ENCODE measurements at places on chromosomes 2 and 18. TPM values are rescaled to one million over a fixed set of nuclear protein-coding genes. Genes with fewer than 3 reads are reported as not detected.

GRCh38 chr2:95315801-95316411 lies 18.8 kb downstream of the KCNIP3 start:
- no peak for DNase-seq

GRCh38 chr18:46182633-46183358 lies 78.6 kb downstream of the HAUS1 start:
- DNase-seq: no peak

DNA sequence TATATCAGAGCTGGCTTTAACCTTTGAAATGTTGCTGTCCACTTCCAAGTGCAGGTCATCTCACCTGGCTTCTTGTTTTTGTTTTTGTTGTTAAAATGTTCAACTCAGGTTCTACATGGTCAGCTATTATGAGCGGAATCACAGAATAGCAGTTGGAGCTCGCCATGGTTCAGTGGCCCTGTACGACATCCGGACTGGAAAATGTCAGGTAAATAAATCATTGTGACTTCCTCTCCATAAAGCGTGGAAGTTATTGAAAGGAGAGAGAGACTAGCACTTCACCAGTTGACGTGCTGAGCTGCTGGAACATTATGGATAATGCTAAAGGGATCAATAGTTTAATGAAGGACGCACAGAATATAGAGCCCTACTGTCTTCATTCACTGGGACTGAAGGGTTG lies 184.6 kb upstream of the BOD1L2 start:
- DNase-seq: no peak

DNA sequence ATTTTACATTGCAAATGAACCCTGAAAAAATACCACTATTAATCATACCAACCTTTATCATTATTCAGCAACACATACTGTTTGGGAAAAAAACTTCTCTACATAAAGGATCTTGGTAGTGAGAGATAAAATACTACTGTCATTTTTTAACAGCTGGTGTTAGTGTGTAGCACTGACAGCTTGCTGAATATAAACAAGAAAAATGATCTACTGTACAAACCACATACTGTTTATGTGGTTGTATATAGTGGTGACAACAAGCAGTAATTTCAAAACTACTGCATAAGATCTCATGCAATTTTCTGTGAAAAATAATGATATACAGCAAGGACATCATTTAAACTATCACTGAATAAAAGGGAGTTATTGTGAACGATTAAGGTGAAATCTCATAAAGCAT lies 601.2 kb downstream of the LRP1B start:
- DNase-seq: no peak

DNA sequence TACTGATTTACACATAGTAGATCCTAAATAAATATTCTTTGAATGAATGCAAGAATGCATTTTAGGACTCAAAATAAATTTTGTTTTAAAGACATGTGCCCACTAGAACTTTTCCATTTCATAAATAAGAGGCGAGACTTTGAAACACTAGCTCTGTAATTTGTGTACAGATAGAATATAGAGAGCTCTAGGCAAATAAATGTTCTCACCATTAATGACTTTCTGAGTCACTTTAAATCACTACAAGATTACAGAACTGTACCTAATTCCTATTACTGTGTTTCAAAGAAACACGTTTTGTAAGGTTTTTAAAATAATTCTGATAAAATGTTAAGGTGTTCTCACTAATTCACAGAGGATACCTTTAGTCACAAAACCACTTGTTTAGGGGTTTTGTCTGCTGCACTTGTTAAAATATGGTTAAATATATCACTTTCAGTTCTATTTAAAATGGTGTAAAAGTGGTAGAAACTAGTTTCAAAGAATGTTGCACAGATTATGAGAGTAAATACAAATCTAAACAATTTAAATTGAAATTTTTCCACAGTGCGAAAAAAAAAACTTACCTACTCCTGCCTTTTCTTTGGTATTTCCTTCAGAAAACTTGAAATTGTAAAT lies 158.7 kb upstream of the ZC3H15 start:
- no peak for DNase-seq

- DNase-seq: no peak
These were observed 49.7 kb downstream of the RIF1 start for GRCh38 chr2:151459358-151459757.

The NT5DC4 gene
- not detected for total RNA-seq

- DNase-seq: no peak
These were observed 5.0 kb downstream of the RAB6C start for GRCh38 chr2:129984426-129984825.

The GALR1 gene
- not detected for total RNA-seq

GRCh38 chr2:120308038-120308910 lies 37.7 kb upstream of the INHBB start:
- DNase-seq: no peak

DNA sequence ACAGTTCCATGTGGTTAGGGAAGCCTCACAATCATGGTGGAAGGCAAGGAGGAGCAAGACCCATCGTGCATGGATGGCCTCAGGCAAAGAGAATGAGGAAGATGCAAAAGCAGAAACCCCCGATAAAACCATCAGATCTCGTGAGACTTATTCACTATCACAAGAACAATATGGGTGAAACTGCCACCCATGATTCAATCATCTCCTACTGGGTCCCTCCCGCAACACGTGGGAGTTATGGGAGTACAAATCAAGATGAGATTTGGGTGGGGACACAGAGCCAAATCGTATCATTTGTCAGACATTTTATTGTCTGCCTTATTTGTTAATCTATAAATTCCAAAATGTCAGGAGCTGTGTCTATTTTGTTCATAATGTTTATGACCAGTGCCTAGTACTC lies 17.6 kb downstream of the NBAS start:
- DNase-seq: no peak

DNA sequence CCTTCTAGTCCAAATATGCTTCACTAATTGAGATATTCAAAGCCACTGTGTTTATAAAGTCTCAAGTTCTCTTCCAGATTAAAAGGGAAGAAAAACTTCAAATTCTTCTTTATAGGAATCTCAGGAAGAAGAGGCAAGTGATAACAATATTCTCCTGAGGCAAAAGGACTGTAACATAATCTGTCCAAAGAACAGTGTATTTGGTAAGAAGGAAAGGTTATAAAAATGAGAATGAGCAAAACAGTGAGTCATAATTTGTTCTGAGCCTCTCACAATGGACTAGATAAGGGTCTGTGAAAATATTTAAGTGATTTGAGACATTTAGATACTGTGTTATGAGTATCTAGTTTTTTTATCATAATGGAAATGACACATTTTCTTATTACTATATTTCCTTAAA lies 44.3 kb downstream of the SNRPD1 start:
- DNase-seq: no peak

The LYPD1 gene
- total RNA-seq: not detected

The ABCG8 gene
- total RNA-seq: not detected

The CYP27C1 gene
- not detected for total RNA-seq

- DNase-seq: no peak
These were observed 95.2 kb upstream of the FSIP2 start for GRCh38 chr2:185643434-185643833.

- no peak for DNase-seq
These were observed 183.1 kb downstream of the SMAD2 start for GRCh38 chr18:47747260-47747795.

- DNase-seq: no peak
These were observed 34.1 kb upstream of the SP3 start for GRCh38 chr2:173999272-173999671.

DNA sequence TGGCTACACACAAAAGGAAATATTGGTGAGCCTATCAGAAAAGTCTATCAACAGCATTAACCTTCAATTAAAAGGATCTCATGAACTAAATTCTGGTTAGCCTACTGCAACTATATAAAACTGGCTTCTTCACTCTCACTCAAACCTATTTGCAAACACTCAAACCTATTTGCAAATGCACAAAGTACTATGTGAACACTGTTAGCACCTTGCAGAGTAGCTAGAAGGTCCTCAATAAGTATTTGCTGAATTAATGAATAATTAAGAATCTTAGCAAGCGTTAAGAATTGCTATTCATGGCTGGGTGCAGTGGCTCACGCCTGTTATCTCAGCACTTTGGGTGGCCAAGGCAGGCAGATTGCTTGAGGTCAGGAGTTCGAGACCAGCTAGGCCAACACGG lies 150.3 kb downstream of the DTNB start:
- no peak for DNase-seq
